ENCODE measurements at places on chromosomes 1 and 21.

DNA sequence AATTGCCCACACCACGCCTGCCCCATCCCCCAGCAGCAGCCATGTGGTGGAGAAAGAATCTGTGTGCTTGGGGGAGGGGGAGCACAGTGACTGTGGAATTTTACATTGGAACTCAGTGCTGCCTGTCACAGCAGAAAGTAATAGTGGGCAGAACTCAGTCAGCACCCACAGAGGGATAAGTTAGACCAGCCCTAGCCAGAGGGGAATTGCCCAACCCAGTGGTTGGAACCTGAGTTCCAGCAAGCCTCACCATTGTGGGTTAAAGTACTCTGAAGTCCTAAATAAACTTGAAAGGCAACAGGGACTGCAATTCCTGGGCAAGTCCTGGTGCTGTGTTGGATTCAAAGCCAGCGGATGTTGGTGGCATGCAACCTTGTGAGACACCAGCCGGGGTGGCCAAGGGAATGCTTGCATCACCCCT, 88.8 kb downstream of the MRPL39 start:
- no peak for DNase-seq

GRCh38 chr1:223877804-223878203, 32.1 kb upstream of the TP53BP2 start:
- DNase-seq, result no peak

- no peak for DNase-seq
Measured at GRCh38 chr21:34754690-34755647, 86.2 kb downstream of the CLIC6 start.

GRCh38 chr1:175178056-175178455, 14.5 kb downstream of the KIAA0040 start:
- DNase-seq, result no peak

- DNase-seq, result no peak
Measured at GRCh38 chr1:75671708-75672107, 52.8 kb upstream of the ACADM start.

DNA sequence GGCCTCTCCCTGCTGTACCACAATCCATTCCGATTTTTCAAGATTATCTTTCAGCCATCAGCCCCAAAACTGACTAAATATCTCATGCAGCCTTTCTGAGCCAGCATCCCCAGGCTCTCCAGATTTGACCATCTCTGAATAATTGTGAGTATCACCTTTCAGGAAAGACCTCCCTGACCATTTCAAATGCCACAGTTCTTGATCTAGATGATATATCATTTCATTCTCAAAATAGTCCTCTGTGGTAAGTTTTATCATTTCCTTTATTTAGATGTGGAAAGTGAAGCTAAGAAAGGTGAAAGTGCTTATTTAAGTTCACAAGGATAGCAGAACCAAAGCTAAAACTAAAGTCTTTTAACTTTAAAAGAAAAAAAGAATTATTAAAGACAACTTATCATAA, 244.0 kb downstream of the PLPP3 start:
- DNase-seq, result no peak

DNA sequence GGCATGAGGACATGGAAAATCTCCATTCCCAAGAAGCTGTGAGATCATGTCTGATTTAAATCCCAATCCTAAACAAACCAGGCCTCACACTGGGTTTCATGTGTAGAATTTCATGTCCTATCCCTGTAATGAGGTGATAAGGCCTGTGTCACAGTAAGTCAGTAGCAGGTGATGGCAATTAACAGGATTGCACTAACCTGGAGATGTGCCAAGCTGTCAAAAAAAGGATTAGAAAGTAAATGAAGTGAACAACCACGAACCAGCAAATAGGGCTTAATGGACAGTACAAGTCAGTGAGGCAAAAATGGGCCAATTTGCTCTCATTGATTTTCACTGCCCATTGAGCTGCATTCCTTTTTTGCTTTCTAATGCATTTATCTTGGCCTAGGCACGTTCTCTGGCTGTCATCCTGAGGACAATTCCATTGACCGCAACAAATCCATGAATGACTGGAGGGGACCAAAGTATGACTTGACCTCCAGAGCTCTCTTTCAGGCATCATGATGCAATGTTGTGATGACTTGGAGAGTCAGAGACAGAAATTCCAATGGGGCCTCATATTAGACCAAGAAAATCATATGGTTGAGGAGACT, 673.6 kb upstream of the ADGRL2 start:
- DNase-seq, result no peak

- DNase-seq, result no peak
Measured at GRCh38 chr21:34880401-34880800, 168.7 kb downstream of the RUNX1 start.

GRCh38 chr1:201139756-201140155, 12.8 kb upstream of the ASCL5 start:
- DNase-seq, result no peak

GRCh38 chr1:167716000-167716271, 5.8 kb upstream of the MPZL1 start:
- DNase-seq, result no peak

GRCh38 chr1:157539568-157539967, 12.7 kb downstream of the FCRL5 start:
- DNase-seq, result no peak

DNA sequence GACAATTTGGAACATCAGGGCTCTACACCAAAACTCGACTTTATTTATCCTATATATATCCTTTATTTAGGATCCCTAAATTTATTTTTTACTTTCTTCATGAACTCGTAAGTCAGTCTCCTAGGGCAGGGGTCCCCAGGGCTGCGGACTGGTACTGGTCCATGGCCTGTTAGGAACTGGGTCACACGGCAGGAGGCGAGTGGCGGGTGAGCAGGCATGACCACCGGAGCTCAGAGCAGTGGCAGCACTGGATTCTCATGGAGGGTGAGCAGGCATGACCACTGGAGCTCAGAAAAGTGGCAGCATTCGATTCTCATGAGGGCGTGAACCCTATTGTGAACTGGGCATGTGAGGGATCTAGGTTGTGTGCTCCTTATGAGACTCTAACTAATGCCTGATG, 427.0 kb downstream of the SMYD3 start:
- no peak for DNase-seq

GRCh38 chr1:17825273-17826164, 70.4 kb downstream of the ACTL8 start:
- no peak for DNase-seq

DNA sequence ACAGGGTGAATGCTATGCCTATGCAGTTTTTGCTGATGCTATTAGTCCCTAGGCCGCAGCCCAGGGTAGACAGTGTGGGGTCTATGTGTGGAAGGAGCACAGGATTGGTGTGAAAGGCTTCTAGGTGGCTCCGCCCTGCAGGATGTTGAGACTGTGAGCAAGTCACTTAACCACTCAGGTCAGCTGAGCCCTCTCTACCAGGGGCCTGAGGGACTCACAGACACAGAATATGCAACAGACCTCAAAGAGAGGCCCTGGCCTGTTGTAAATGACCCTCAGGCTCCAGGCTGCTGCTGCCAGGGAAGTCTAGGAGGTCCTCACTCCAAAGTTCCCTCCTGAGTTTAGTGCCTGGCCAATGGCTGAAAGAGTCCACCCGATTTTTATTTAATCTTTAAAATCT, 11.0 kb downstream of the NHLH2 start:
- no peak for DNase-seq

DNA sequence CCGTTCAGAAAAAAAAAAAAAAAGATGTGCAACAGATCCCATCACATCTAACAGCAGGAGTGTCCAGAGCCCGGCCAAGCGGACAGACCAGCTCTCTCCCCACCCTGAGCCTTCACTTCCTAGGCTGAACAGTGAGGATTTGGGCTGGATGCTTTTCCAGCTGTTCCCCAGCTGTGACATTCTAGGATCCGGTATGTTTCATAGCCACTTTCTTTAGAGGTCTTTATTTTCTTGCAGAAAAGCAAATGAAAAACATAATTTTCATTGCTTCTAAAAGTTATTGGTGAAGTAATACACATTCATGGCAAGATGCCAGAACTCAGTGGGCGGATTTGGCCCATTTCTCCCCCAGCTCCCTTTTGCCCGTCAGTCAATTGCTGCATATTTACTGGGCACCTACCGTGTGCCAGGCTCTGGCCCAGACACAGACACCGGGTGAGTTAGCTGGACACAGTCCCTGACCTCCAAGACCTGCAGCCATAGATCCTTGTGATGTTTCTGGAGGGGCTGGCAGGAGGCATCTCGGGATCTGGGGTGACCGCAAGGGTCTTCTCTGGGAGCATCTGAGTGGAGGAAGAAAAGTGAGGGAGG, 213.7 kb upstream of the VAMP3 start:
- no peak for DNase-seq

GRCh38 chr1:109197158-109198042, 16.3 kb upstream of the SARS1 start:
- DNase-seq, result no peak
